ENCODE measurements at places on chromosomes 16 and 17. TPM values are rescaled to one million over a fixed set of nuclear protein-coding genes. Genes with fewer than 3 reads are reported as not detected.

The HOXB5 gene
- 2.3 TPM for total RNA-seq

DNA sequence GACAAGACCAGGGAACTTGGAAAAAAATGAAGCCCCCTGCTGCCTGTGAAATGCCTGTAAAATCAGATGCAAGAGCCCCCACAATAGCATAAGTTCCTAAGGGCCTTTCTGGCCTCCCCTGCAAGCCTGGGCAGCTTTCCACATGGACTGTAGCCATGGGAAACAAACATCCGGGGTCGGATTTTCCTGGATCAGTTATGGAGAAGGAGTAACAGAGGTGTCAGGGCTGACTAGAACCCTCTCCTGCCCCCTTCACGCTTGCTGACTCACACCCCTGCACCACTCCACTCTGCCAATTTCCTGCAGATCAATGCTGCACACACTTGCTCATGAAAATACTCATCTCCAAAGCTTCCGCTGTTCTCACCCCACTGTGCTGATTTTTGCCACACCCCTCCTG lies 258.6 kb downstream of the CBLN1 start:
- DNase-seq: peak; percentile 11

GRCh38 chr17:27424941-27425340 lies 31.3 kb upstream of the KSR1 start:
- no peak for DNase-seq

DNA sequence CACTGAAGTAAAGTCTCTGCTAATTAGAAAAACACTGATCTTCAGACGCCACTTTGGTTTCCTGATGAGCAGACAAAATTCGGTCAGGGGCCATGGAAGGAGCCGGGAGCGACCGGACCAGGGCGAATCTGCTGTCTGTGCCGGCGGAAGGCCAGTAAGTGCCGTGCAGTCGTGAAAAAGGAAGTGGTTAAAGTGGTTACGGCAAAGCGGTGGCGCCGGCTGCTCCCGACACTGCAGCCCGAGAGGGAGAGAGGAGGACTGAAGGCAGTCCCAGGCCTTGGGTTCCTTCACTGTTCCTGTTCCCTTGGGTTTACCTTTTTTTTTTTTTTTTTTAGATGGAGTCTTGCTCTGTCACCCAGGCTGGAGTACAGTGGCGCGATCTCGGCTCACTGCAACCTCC lies 17.3 kb upstream of the HEXD start:
- no peak for DNase-seq

DNA sequence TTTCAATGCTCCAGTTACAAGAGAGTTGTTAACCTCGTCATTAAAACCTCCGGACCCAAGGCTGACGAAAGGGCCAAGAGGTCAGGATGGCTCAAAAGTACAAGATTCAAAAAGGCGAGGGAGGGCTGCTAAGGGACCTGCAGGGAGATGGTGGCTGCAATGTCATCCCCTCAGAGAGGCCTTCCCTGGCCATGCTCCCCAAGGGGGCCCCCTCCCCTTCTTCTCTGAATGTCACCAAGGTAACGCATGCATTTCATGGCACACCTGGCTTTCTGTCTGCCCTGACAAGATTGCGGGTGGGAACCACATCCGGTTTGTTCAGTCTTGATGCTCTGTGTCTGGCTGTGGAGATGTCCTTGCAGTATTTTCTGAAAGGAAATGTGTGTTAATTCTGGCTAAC lies 89.9 kb downstream of the C16orf78 start:
- no peak for DNase-seq

GRCh38 chr17:62592341-62593099 lies 35.0 kb upstream of the MRC2 start:
- no peak for DNase-seq

- no peak for DNase-seq
Observed at GRCh38 chr17:36529121-36529520, 5.5 kb downstream of the MYO19 start.

DNA sequence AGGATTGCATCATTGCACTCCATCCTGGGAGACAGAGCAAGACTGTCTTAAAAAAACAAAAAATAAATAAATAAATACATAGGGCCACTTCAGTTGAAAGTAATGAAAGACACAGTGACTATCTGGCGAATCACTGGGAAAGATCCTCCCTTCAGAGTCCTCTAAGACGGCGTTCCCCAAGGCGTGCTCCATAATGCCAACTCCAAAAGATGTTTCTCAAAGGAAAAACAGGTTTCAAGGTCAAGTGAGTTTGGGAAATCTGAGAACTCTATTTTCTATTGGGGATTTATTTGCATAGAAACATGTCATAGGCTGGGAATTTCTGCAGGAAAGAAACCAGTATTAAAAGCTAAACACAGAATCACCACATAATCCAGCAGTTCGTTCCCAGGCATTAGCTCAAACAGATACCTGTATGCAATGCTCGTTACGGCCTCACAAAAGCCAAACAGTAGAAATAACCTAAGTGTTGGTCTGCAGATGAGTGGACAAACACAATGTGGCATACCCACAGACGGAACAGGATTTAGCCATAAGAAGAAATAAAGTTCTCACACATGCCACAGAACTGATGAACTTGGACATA lies 7.9 kb downstream of the KLHDC4 start:
- no peak for DNase-seq

- DNase-seq: no peak
Observed at GRCh38 chr17:7951143-7951792, 19.3 kb downstream of the CNTROB start.

The NPIPA5 gene
- total RNA-seq: 22.6 TPM

DNA sequence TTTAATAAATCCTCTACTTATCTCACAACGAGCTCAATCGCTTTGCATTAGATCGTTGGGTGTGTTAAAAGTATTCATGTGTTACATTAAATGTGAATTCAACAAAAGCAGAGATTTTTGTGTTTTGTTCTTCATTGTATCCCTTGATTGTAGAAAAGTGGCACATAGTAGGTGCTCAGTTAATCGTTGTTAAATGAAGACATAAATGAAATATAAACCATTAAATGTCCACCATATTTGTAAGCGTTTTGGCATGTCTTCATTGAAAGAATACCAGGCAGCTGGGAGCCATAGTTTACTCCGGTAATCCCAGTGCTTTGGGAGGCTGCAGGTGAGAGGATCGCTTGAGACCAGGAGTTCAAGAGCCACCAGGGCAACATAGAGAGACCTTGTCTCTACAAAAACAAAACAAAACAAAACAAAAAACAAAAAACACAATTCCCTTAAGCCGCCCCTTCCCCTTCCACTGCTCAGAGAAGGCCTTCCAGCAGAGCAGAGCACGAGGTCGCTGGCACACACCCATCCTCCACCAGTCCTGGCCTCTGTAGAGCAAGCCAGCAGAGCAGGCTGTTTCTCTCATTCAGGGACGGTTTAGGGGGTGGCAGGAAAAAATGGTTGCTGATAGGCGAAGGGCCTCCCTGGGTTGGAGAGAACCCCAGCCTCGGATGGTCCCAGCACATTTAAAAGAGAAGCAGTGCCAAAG lies 673 bp upstream of the CHD9 start:
- no peak for DNase-seq

DNA sequence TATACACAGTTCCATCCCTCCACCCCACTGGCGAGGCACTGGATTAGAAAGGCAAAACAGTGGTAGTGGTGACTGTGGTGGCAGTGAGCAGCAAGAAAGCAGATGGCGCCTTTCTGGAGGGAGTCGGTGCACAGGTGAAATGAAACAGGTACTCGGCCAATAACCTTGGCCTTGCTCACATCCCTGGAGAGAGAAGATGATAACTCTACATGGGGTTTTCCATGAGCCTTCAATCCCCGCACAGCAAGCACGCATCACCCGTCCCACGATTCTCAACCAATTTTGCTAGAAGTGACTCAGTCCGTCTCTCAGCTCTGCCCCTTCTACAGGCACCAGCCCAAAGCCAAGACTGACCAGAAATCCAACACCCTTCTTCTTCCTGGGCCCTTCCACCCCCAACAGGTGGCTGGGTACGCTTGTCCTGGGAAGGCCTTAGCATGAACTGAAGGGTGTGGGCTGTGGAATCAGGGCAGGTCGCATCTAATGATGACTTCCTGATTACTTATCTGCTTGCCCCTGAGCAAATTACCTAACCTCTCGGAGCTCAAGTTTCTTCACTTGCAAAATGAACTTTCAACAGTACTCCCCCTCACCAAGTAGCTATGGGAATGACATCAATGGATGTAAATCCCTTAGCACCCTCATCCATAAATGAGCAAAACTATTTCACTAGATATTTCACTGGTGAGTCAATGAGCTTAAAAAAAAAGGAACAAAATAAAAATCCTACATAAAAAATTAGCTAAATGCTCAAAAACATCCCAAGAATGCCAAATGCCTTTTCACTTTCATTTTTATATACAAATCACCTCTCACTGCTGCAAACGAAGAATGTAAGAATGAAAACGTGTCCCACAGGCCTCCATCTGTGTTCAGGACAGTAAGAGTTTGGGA lies 18.0 kb downstream of the XPO6 start:
- no peak for DNase-seq

DNA sequence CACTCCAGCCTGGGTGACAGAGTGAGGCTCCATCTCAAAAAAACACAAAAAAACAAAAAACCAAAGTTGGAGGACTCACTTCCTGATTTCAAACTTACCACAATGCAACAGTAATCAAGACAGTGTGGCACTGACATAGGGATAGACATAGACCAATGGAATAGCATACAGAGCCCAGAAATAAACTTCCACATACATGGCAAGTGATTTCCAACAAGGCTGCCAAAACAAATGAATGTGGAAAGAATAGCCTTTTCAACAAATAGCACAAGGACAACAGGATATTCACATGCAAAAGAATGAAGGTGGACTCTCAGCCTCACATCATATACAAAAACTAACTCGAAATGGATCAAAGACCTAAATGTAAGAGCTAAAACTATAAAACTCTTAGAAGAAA lies 36.8 kb upstream of the RASD1 start:
- DNase-seq: no peak

DNA sequence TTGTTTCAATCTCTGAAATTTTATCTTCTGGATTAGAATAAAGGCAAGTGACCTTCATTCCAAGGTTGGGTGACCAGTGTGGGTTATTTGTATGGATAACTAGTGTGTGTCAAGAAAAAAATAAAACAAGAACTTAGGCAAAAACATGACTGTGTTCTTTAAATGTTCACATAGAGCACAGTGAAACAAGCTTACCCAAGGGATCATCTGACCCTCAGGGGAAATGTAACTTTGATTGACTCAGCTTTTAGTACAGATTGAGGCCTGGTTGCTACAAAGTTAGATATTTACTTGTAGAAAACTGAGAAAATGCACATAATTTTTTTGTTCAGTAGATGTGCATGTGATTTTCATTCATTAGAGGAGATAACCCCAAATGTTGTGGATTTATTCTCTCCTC lies 6.7 kb downstream of the CACNG3 start:
- DNase-seq: no peak

DNA sequence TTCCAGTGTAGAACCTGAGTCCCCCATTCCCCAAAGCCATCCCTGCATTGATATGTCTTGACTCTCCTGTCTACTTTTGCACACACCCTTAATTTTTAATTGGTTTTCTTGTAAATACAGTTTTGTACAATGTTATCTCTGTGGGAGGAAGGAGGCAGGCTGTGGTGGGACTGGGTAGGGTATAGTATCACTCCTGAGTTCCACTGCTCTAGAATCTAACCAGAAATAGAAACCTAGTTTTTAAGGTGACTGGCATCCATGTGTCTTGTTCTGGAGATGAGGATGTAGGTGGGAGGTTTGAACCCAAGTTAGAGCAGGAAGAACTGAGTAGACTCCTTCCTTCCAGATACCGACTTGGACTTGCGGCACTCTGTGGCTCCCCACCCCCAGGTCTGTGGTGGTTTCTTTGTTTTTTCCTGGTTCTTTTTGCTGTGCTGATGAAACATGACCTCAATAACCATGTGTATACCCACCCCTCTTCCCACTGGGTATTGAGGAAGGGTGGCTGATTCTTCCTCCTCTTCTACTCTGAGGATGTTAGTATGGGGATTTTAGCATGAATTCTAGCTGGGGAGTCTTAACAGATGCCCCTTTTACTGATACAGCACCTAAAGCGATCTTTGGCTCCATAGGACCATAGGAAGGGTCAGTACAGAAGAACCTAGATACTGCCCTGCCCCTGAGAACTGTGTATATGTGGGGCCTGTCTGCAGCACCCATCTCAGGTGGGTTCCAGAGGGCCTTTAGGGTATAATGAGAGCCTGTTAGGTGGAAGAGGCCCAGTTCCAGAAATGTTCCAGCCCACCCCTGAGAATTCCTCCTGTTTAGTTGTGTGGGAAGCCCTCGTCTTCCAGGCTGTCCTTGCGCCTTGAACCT lies 48.7 kb downstream of the SF3B3 start:
- DNase-seq: no peak

All from NCI-H460 (cell line).